ENCODE measurements at places on chromosomes 6 and 20.

DNA sequence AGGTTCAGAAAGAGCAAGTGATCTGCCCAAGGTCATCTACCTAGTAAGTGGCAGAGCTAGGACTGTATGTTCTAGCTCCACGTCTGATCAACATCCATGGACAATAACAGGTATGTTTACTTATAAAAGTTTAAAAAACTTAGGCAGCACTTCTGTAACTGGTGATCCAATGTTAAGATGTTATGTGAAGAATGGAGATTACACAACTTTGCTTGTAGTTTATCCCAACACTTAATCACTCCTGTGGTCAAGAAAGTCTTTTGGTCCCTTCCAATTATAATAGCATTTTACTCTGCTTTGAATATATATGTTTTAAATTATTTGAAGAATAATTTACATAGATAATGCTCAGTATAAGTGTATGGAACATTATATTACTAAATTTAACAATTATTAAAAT is 4.8 kb downstream of the FBXO30 start:
- no peak for DNase-seq

GRCh38 chr6:72832271-72832670 is 210.4 kb downstream of the KCNQ5 start:
- no peak for DNase-seq

DNA sequence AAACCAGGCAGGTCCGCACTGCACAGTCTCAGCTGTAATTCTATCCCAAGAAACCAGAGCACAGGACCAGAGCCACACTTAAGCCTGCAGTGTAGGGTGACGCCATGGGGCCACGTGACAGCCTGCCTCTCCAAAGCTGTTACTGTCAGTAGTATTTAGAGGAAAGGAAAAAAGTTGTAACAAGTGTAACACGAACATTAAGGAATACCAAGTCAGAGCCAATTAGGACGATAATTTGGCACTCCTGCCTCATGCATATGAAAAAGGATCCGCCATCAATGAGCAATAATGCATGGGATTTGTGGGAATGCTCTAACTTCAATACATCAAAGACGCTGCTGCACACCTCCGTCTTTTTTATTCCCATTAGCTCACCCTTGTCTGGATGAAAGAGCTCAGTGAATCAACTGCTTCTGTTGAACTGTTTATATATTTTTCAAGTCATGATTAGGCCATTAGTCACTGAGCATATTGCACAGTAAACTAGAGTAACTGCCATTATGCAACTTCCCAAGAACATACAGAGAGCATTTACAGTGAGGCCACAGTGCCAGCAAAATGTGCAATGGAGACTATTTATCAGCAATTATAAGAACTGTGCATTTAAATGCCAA is 79.9 kb downstream of the ATXN1 start:
- no peak for DNase-seq

DNA sequence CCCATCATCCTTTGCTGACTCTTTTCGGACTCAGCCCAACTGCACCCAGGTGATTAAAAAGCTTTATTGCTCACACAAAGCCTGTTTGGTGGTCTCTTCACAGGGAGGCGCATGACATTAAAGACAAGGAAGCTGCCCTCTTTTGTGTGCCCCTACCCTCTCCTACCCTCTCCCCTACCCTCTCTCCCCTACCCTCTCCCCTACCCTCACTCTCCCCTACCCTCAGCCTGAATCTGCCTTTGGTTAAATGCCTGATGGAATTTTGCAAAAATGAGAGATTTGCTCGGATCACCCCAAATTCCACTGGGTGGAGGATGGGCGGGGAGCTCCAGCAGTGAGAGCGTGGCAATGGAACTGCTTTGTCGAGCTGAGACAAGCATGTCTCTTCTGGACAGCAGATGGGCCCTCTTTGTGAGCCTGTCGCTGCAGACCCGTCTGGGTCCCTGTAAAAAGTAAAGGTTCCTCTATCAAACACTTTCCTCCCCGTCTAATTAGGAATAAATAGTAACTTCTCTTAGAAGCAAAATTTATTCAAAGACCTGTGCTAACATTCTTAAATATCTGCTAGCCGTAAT is 76.4 kb upstream of the MLN start:
- no peak for DNase-seq

- DNase-seq, result peak; percentile 79
Measured at GRCh38 chr6:57313711-57314471, 3.5 kb upstream of the PRIM2 start.

- no peak for DNase-seq
Measured at GRCh38 chr6:81753711-81754577, 1.5 kb upstream of the TENT5A start.

DNA sequence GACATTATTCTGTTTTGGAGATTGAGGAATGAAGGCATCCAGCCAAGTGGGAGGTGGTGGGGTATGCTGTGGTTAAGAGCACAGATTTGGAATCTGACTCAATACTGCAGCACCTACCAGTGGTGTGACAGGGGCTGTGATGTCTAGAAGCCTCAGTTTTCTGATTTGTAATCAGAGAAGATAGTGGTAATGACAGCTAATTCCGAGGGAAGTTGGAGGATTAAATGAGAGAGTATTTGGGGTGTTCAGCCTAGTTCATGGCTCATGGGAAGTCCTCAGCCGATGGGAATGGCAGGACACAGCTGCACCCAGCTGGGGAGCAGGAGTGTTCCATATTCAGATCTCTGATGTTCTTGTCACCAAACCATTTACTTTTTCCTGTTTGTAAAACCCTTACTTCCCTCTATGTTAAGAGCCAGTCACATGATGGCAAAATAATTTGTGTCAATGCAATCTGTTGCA is 9.3 kb downstream of the SLC9A8 start:
- DNase-seq, result no peak

DNA sequence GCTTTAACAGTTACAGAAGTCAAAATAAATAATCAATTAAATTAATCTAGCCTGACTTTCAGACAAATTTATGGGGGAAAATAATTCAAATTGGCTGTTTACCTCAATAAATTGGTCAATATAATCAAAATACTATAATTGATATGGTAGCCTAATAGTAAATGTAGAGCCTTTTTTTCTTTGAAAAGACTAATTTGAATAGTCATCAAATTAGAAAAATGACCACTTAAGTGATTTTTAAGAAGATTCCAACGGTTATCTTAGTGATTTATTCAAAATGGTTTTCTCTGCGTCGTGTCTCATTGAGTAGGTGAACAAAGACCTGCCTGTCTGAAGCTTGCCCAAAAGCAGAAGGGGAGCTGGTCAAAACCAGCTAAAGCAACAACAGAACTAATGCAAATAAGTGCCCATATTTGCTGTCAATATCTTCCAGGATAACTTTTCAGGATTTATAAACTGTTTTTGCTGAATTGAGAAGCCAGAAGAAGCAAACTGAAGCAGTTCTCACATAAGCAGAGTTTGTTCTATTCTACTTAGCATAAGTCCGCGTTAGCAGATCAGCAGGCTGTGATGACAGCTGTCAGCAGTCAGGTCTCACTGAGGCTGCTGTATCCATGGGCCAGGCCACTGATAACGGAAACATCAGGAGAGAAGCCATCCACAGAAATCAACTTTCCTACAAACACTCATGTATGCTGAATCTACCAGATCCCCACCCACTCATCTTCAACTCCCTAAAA is 7.0 kb downstream of the RCAN2 start:
- DNase-seq, result no peak

GRCh38 chr20:353166-353565 is 6.3 kb downstream of the NRSN2 start:
- DNase-seq, result no peak

DNA sequence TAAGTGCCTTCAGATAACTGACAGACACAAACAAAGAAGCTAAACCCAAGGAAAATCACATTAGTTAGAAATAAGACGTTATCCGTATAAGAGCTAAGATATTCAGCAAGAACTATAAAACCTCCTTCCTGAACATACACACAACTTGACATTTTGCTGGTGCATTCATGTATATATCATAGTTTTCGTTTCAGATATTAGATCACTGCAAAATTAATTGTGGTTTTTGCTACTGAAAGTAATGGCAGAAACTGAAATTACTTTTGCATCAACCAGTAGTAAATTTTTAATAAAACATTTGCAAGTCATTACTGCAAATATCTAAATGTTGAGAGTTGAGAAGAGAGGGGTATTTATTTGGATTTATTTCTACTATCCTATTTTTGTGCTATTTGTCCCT is 26.1 kb upstream of the KCNQ5 start:
- no peak for DNase-seq

GRCh38 chr6:11296449-11297375 is 64.2 kb upstream of the NEDD9 start:
- DNase-seq, result no peak

DNA sequence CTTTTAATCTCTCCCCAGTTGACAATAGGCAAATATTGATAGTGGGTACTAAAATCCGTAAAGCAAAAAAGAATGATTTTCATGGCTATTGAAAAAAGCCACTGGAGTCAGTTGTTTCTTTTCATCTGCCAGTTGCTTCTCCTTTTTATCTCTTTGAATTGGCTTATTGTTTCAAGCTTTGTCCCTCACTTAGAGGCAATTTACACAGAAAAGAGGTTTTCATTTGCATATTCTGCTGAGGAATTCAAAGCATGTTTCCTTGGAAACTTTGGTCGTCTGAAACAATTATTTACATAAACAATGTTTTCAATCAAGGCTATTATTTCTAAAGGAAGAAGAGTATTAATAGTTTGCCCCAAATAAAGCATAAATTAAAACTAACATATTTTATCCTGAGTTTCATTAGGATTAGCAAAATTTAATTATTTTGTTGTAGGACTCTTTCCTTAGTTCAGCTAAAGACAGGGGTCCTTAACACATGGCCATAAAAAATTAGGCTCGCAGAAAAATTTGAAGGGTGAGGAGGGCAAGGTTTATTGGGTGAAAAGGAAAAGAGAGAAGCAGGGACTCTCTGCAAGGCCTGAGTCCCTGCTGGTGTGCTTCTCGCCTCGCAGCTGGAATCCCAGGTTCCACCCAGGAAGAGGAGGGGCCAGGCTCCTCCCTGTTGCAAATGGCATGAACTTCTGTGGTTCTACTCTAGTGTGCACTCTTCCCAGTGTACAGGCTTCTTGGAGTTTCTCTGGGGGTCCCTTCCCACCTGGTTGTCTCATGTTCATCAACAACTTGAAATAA is 138.8 kb upstream of the LAMA2 start:
- no peak for DNase-seq

DNA sequence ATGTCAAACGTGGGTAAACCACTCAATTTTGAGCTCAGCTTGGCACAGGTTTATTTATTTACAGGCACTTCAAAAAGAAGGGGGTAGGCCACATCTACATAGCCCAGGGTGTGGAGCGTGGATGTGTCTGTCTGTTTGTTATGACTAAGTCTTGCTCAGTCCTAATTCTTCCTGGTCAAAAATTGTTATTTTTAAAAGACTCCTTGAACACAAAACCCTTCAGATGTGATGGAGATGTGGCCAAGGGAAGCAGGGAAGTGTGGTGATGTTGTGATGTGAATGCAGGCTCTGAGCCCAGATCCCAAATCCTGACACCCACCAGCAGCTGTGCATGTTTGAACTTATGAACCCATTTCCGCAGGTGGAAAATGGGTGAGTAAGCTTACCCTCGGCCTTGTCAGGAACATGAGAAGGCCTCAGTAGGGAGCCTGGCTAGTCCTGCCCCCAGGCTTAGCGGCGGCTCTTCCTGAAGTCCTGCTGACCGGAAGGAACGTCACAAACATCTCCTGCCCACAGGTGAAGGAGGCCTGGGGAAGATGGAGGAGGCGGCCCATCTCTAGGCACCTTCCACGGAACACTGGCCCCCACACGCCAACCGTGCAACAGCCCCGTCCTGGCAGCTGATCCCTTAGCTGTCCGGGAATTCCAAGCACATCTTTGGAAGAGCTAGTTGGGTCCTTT is 119.7 kb downstream of the MYLK4 start:
- DNase-seq, result no peak

DNA sequence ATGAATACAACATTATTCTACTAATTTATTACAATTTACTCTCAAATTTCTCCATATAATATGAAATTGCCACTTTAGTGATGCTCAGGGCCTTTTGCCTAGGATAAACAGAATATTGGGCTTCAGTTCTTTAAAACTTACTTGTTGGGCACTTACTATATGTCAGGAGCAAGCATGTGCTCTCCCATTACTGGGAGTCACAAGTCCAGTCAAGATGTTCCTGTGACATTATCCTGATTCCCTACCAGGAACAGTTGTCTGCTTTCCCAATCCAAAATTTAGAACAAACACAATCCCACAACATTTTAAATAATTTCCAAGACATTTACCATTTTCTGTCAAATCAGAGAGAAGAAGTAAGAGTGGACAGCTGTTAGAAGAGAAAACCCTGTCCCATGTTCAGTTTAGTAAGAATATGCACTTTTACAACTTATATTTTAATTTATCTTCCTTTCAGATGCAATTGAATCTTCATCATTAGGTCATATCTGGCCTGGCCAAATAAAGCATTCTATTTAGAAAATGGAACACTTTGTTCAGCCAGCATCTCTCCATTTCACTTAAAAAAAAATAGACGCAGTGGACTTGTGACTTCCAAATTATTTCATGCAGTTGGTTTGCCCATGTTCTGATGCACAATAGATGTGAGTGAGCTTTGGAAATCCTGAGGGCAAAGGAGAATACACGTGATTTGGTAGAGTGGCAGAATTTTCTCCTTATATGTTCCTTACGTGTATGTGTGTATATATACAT is 159.8 kb downstream of the CLIC5 start:
- DNase-seq, result no peak

DNA sequence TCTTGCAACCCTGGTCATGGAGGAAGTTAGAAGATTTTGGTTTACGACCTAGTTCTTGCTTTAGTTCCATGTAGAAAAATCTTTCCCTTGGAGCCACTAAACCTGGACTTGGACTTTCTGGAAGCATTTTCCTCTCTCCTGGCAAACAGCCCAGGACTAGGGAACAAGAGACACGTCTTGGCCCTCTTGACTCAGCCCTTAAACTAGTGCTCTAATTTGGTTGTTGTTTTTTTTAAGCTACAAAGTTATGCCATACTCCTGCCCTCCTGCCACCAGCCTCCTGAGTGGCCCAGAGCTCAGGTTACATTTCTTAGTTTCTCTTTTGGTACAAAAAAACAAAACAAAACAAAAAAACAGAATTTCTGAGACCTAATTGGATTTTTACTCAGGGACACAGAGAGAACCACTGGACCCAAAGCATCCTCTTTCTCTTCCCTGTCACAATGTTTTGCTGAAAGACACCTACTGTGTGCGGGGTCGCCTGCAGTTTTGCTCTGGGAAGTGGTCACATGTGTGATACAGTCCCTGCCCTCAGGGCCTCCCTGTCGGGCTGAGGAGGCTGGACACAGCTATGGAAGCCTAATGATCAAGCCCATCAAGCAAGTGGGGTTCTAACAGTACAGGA is 32.3 kb upstream of the SCUBE3 start:
- no peak for DNase-seq

GRCh38 chr6:15927531-15928225 is 201.2 kb upstream of the MYLIP start:
- DNase-seq, result no peak

- no peak for DNase-seq
Measured at GRCh38 chr6:137188855-137189254, 15.4 kb upstream of the IL22RA2 start.

DNA sequence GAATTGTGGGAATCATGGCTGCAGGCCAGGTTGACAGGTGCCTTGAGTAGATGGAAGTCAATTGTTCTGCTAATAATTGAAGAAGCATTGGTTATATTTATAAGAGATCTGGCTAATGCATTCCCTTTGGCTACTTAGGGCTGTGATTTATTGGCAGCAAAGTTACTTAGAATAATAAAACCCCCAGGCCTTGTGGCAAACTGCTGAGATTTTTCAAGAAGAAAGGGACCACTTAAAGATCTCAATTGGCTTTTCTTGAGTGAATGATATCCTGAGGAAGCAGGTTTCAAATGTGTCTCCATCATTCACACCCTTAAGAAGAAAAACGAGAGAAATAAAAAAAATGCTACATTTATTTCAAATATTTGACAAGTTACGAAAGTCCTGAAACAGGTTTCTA is 27.4 kb downstream of the DDO start:
- no peak for DNase-seq

Data from pulmonary artery endothelial cell (primary cell).